DMS153 (cell line): ENCODE measurements at places on chromosomes 2 and 18.

DNA sequence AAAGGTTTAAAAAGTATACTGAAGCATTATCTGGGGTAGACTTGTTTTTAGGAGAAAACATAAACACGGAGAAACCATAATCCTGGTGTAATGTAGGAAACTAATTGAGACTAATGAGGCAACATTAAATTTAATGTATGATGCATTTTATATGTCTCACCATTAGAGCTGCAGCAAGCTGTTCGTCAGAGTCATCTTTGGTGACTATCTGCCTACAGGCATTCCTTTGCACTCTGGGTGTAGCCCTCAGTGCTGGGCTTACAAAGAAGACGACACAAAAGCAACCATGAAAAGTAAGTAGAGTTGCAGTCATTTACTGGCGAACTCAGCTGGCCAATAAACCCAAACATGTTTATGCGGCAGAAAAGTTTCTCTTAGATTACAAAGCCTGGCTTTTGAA is 415.3 kb upstream of the ZEB2 start:
- no peak for DNase-seq

- DNase-seq, result no peak
Observed at GRCh38 chr2:178057179-178057680, 15.3 kb downstream of the PDE11A start.

DNA sequence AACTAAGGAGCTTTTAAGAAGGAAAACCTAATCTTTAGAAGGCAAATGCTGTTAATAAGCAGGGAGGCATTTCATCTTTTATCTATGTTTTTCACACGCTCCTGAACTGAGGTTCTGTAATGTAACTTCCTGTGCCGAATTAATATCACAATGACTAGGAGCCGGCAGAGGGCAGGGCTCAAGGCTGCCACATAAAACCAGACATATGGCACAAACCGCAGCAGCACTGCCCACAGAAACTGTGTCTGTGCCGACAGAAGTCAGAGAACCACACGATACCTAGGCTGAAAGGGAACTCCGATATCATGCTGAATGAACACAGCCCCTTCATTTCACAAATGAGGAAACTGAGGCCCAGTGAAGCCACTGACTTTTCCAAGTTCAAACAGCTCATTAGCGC is 112.1 kb downstream of the EIPR1 start:
- DNase-seq, result no peak

GRCh38 chr2:203637471-203638167 is 68.8 kb upstream of the CD28 start:
- DNase-seq, result no peak

- no peak for DNase-seq
Observed at GRCh38 chr2:113169586-113169985, 4.2 kb upstream of the PSD4 start.

DNA sequence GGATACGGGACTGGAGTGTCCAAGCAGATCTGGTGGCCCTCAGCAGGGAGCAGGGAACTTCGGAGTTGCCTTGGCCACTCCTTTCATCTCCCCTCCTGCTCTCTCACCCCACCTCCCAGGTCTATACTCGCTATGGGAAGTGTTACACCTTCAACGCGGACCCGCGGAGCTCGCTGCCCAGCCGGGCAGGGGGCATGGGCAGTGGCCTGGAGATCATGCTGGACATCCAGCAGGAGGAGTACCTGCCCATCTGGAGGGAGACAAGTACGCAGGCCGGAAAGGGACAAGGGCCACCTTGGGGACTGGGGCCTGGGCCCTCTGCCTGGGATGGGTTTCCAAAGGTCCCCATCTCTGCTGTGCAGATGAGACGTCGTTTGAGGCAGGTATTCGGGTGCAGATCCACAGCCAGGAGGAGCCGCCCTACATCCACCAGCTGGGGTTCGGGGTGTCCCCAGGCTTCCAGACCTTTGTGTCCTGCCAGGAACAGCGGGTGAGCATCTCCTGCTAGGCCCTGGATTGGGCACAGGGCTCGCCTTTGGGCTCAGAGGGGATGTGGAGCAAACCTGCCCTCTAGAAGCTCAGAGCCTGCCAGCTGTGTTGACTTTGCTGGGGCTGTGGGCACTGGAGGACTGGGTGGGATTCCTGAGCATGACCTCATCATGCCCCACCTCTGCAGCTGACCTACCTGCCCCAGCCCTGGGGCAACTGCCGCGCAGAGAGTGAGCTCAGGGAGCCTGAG is 11.8 kb downstream of the CHPF start:
- DNase-seq, result no peak

- DNase-seq, result no peak
Observed at GRCh38 chr2:69955029-69955428, 6.4 kb downstream of the ASPRV1 start.
